Urinary bladder (tissue), 4 donors: ENCODE measurements at places on chromosomes 1 and 21.

DNA sequence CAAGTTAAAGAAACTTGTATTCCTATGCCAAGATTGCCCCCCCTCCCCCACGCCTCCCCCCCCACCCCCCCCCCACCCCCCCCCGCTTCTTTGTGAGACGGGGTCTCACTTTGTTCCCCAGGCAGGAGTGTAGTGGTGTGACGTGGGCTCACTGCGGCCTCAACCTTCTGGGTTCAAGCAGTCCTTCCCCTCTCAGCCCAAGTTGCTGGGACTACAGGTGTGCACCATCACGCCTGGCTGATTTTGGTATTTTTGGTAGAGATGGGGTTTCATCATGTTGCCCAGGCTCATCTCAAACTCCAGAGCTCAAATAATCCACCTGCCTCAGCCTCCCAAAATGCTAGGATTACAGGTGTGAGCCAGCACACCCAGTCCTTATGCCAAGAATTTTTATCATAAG is 136.6 kb downstream of the POU2F1 start:
- DNase-seq: no peak

- no peak for DNase-seq
Measured at GRCh38 chr1:53110370-53111072, 31.9 kb downstream of the SLC1A7 start.

- DNase-seq: peak; percentile 36
Measured at GRCh38 chr1:8510041-8510823, 192.3 kb downstream of the SLC45A1 start.

DNA sequence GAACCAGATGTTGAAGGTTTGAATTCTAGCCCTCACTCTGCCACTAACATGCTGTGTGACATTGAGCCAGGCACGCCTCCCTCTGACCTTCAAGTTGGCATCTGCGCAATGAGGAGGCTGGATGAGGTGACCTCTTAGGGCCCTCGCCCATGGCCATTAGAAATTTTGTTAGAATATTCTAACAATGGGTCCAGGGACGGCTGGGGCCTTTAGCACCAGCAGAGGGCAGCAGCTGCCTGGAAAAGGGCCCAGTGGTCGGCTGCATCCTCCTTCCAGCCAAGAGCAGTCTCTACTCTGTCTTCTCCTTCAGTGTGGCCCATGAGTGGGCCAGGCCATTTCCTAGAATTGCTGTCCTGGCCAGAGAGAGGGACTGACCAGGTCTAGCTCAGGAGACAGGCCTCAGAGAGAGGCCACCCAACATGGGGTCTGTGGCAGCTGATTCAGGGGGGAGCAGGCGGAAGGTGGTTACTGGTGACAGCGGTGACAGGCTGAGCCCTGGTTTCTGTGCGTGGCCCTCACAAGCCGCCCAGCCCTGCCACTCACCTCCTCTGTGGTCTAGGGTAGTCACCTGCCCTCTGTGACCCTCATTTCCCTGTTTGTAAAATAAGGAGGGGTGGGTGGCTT is 101.3 kb upstream of the ACTL8 start:
- DNase-seq: no peak

- DNase-seq: no peak
Measured at GRCh38 chr1:99181892-99182291, 82.4 kb upstream of the PLPPR4 start.

- DNase-seq: no peak
Measured at GRCh38 chr1:68366572-68366971, 83.2 kb downstream of the RPE65 start.

- DNase-seq: no peak
Measured at GRCh38 chr1:155960081-155960745, 18.1 kb downstream of the ARHGEF2 start.

GRCh38 chr1:12438349-12438924 is 179.6 kb downstream of the DHRS3 start:
- DNase-seq: no peak

GRCh38 chr1:67883069-67883468 is 49.8 kb upstream of the GNG12 start:
- DNase-seq: no peak

GRCh38 chr1:81812712-81813111 is 12.0 kb downstream of the ADGRL2 start:
- no peak for DNase-seq

DNA sequence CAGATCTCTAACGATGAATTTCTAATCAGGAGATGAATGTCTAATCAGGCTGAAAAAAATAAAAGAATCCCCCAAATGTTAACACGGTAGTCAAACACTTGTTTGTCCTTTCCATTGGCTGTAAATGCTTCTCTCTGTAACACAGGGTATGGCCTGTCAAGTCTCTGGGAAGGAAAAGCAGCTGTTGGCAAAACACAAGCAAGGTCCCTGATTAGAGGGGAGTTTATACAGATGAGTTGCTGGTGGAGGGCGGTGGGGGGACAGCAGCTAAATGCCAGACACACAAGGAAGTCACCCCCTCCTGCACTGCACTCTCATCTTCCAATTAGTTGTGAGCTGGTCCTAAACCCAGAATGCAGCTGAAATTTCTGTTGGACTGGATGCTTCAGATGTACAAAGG is 51.0 kb downstream of the PGBD5 start:
- DNase-seq: no peak

DNA sequence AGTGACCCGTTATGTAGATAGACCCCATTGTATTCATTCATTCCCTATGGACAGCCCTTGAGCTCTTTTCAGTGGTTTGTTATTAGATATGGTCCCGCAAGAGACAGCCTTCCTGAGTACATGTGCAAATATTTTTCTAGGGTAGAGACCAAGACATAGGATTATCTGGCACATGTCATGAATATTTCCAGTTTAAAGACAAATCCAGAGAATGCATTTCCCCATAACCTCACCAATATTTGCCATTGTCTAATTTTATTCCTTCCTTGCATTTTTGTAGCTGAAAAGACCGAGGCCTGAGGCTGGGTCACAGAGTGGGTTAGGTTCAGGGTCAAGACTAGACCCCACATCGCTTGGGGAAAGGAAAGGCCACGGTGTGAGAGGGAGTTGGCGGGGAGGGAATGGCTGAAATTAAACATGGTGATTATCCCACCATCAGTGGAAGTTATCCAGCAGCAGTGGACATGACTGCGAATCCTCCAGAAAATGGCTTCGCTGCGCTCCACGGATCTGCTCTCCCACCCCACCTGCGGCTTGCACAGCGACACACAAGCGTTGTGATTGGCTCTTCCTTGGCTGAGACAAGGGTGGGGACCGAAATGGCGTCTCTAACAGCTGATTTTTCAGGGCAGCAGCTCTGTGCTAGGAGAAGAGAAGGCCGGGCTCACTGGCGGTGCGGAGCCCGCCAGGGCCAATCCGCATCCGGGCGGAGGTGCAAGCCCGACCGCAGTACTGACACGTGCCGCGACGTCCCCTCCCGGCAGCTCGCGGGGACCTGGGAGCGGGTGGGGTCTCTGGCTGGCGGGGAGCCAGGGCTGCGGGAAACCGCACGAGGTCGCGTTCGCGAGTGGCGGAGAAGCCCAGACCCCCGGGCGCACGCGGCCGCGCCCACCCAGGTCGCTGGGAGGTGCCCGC is 16.1 kb upstream of the STMN1 start:
- DNase-seq: no peak

DNA sequence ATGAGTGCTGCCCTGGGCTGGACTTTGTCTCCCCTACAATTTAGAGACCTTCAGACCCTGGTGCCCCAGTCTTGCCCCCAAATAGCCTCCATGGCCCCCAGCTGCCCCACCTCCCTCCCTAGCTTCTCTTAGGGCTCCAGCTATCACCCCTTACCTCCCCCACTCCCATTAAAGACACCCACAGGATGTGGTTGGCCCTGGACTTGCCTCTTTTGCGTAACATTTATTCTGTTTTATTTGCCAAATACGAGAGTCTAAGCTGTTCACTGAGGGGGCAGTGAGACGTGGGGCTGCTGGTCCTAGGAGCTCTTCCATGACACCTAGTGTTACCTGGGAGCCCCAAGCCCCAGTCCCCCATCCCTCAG is 4.5 kb downstream of the ZC3H12A start:
- DNase-seq: no peak

GRCh38 chr1:28058971-28059878 is 29.2 kb downstream of the EYA3 start:
- DNase-seq: no peak

DNA sequence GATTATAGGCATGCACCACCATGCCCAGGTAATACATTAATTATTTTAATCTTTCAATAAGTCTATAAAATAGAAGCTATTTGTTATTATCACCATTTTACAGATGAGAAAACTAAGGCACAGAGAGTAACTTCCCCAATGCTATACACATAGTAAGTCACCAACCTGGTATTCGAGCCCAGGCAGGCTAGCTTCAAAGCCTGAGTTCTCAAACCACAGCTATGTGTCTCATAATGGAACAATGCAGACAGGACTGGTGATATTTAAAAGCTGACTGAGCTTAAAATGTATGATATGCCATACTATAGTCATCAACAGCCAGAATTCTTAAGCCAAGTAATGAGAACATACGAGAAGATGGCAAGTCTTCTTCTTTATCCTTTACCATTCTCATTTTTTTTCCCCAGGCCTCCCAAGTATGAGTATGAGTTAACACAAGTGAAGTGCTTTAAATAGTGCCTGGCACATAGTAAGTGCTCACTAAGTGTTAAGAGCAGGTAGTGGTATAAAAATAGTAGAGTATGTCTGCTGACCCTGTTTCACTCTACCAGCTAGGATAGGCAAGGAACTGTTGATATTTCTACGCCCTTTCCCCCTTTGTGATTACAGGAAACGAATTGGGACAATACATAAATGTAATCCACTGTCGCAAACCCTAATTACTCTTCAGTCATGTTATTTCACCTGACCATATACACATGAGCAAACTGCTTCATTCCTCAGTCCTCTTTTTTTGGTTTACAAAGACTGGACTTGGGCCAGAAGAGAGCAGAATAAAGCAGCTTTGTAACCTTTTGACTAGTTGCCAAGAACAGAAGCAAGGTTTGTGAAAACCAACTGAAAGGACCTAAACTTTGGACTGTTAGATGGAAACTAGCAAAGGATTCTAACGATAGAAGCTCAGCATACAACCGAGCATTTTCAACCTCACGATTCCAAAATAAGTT is 9.5 kb downstream of the EYA3 start:
- DNase-seq: no peak

DNA sequence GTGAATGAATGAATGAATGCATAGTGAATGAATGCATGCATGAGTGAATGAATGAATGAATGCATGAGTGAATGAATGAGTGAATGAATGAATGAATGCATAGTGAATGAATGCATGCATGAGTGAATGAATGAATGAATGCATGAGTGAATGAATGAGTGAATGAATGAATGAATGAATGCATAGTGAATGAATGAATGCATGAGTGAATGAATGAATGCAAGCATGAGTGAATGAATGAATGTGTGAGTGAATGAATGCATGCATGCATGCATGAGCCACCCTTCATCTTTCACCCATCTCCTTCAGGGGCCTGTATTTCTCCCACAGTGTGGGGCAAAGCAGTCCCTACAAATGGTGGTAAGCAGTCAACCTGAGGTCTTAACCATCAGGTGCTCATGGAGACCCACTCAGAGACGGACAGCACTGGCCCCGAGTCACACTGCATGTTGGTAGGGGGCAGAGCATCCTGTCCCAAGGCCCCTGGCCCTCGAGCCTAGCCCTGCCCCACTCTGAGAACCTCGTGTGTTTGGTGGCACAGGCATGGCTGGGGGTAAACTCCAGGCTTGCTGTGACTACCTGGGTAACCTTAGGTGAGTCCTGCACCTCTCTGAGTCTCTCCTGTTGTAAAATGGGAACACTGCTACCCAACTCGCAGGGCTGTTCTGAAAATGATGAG is 28.0 kb upstream of the PAX7 start:
- no peak for DNase-seq

GRCh38 chr1:70411360-70411844 is 334 bp downstream of the CTH start:
- DNase-seq: no peak

- DNase-seq: no peak
Measured at GRCh38 chr1:17562375-17562774, 22.9 kb downstream of the ARHGEF10L start.

GRCh38 chr1:225762002-225762441 is 15.6 kb upstream of the SRP9 start:
- DNase-seq: no peak

- no peak for DNase-seq
Measured at GRCh38 chr1:38079019-38079418, 32.4 kb upstream of the POU3F1 start.

DNA sequence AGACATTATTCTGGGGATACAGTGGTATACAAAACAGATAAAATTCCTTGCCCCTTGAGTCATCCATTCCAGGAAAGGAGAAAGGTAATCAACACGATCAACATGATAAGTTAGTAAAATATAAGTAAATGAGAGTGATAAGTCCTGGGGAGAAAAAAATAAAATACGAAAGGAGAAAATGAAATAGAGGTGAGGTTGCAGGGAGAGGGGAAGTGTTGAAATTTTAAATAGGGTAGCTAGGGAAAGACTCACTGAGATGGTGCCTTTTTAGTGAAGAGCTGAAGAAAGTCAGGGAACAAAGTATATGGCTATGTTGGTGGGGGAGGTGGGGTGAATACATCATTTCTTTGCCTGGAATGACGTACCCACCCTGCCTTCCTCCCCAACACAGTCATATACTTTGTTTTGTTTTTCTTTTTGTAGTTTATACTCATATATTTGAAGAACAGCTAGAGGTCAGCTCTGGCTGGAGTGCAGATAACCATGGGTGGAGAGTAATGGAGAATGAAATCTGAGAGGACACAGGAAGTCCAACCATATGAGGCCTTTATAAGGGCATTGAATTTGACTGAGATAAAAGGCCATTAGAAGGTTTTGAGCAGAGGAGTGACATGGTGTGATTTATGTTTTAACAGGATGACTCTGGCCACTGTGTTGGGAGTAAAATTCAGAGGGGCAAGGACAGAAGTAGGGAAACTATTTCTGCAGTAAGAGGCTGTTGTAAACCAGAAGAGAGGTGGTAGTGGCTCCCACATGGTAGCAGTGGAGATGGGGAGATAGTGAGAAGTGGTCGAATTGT is 54.8 kb downstream of the OSBPL9 start:
- no peak for DNase-seq

- no peak for DNase-seq
Measured at GRCh38 chr1:151199873-151200581, 1.7 kb downstream of the PIP5K1A start.

DNA sequence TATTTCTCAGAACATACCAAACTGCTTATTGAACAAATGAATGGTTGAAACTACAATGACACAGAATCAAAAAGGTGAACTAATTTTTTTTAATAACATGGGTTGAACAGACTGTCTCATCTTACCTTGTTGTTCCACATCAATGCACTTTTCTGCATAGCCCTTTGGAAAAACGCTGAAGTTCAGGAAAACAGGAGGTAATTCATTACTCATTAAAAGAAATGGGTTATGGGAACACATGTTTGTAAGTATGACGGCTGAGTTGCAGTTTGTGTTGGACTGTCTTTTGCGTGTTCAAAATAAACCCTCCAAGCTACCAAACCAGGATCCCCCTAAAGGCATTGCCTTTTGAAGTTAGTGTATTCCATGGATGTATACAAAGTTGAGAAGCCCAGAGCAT is 514.9 kb upstream of the PKN2 start:
- no peak for DNase-seq

GRCh38 chr1:31657020-31657804 is 12.5 kb upstream of the PEF1 start:
- no peak for DNase-seq
